ENCODE measurements at places on chromosomes 3 and 15. TPM values are rescaled to one million over a fixed set of nuclear protein-coding genes. Genes with fewer than 3 reads are reported as not detected.

- no peaks in the 10 kb centered on the region for H3K4me1 ChIP-seq
- H3K27ac ChIP-seq: no peak overlapping the region
- H3K36me3 ChIP-seq: no peaks in the 10 kb centered on the region
- H3K27me3 ChIP-seq: no peaks in the 10 kb centered on the region
- no peak for DNase-seq
Observed at GRCh38 chr15:99508852-99509251, 56.9 kb upstream of the MEF2A start.

Gene FBXO40
- not detected for total RNA-seq

Gene ERICH6
- total RNA-seq: not detected

DNA sequence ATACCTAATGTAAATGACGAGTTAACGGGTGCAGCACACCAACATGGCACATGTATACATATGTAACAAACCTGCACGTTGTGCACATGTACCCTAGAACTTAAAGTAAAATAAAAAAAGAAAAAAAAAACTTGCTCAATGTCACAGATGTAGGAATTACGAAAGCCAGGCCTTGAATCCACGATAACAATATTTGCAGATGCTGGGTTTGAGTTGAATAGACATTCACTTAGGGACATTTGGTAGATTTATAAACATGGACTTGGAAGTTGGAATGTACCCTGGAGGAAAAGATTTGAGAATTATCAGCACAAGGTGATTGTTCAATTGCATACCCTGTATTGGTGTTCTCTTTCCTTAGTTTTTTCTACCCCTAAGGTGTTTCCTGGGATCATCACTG lies 260.2 kb upstream of the PEX5L start:
- H3K27me3 ChIP-seq: no peaks in the 10 kb centered on the region
- H3K4me3 ChIP-seq: no peak overlapping the region
- no peak overlapping the region for H3K27ac ChIP-seq
- no peak for DNase-seq

DNA sequence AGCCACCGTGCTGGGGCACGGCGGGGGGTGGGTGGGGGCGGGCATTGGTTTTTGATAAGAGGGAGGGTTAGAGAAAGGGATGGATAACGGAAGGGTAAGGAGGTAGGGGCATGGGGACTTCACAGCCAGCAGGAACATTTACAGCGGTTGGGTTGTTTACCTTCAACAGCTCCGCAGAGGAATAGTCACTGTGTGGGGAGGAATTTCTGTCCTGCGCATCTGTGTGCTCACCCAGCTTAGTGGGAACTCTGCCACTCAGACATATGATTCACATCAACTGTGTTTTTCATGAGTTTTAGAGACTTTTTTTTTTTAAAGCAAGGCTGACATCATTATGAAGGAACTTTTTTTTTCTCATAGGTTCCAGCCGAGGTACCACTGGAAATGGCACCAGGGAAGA lies 19.6 kb downstream of the CHRD start:
- DNase-seq: no peak
- H3K27ac ChIP-seq: no peak overlapping the region
- no peaks in the 10 kb centered on the region for H3K36me3 ChIP-seq
- peaks cover 11% of the 10 kb centered on the region for H3K27me3 ChIP-seq
- H3K4me1 ChIP-seq: no peaks in the 10 kb centered on the region

Gene ALG3
- 55.9 TPM for total RNA-seq

Gene DUOXA2
- total RNA-seq: not detected

Gene LTK
- total RNA-seq: 0.39 TPM

GRCh38 chr3:30602946-30603345 lies 3.5 kb upstream of the TGFBR2 start:
- H3K4me3 ChIP-seq: no peak overlapping the region
- no peaks in the 10 kb centered on the region for H3K27me3 ChIP-seq
- no peaks in the 10 kb centered on the region for H3K4me1 ChIP-seq
- no peak overlapping the region for H3K27ac ChIP-seq
- H3K36me3 ChIP-seq: no peaks in the 10 kb centered on the region
